Left ventricle myocardium inferior (tissue), 1 donor: ENCODE measurements at places on chromosomes 2 and 18.

- DNase-seq, result no peak
Measured at GRCh38 chr18:34956663-34957062, 84.5 kb upstream of the MAPRE2 start.

DNA sequence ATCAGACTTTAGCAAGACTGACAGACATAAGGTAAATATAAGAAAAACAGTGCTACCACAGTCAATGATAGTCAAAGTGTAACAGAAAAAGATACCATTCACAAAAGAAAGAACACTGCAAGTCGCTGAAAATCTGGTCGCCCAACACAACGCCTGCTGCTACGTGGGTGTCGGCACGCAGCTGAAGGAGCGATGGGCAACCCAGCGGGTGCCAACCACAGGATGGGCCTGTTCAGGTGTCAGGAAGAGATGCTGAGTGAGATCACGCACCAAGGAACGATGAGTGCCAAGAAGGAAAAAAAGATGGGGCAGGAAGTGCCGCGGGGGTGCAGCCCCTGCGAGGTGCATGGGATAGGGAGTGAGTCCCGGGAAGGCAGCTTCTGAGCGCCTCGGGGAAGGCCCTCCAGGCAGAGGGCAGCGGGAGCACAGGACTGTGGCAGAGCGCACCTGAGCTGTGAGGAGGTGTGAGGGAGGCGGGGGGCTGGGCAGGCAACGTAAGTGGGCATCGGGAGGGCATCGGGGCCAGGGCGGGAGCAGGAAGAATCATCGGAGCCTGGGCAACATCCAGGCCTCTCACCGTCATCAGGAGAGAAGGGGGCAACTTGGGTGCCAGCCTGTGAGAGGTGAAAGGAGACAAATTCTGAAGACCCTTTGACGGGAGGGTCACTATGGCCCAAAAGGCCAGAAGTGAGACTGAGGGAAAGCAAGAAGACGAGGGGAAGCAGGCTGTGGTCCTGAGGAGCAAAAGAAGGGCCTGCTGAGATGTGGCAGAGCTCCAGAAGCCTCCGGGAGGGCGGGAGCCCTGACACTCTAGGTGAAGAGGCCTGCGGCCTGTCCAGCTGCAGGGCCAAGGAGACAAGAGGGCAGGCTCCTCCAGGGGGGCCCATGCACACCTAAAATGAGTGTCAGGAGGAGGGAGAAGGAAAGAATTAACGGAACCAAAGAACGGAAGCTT is 14.8 kb upstream of the MTERF4 start:
- DNase-seq, result no peak

GRCh38 chr2:156663757-156664409 is 227.7 kb downstream of the GPD2 start:
- DNase-seq, result no peak

- no peak for DNase-seq
Measured at GRCh38 chr2:218985021-218985324, at the start of gene FEV. Gene FEV, minus strand, starts transcription at chr2:218985184. Its CDS starts 109 bp downstream, at chr2:218985075.

DNA sequence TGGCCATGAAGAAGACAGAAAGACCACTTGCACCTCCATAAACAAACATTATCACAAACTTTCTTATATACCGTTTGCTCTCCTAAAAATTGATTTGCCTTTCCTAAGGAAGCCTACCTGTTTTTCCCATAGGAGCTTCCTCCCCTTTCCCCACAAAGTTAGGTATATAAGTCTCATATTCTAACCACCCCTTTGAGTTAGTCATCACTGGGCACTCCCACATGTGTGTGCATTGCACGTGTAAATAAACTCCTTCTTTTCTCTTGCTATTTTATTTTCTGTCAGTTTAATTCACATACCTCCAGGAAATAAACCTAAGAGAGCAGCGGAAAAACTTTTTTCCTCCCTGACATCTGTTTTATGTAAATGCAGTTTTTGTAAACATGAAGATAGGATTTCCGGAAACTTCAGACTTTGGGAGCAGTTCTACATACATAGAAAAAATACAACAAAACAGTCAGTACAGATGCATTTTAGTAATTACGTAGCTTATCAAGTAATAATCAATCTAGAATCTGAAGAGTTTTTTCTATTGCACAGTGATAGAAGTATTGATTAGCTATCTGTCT is 46.6 kb downstream of the PLCL1 start:
- no peak for DNase-seq

- DNase-seq, result no peak
Measured at GRCh38 chr2:20404950-20405349, 41.9 kb upstream of the RHOB start.

DNA sequence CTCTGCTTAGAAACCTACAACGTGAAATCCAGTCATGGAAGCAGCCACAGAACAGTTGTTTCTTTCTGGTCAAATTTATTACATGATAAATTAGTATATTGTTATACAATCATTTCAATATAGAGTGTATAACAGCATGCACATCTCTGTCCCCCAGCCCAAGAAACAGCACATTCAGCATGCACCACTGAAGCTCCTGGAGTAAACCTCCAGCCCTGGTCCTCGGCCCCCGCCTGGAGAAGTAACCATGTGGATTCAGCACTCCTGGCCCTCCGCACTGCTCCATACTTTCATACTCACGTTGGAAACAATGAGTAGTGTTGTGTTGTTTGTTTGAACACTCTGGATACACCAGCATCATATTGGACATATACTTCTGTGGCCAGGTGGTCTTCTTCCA is 15.3 kb upstream of the ID2 start:
- no peak for DNase-seq

- DNase-seq, result no peak
Measured at GRCh38 chr18:7190547-7191156, 40.2 kb upstream of the LRRC30 start.

- DNase-seq, result no peak
Measured at GRCh38 chr2:137367361-137367760, 596.9 kb upstream of the HNMT start.

DNA sequence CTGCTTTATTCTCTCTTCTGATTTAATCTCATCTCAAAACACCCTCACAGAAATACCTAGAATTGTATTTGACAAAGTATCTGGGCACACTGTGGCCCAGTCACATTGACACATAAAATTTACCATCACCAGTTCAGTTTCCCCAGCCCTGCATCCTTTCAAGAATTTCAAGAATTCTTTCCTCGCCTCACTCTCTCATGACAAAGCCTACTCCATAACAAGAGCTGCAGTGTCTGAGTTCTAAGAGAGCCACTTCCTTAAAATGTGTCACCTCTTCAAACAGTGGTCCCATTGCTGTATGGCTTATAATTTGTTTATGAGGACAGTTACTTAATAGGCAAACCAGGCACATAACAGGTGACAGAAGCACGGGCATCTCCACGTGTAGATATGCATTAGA is 90.9 kb upstream of the STK39 start:
- no peak for DNase-seq

DNA sequence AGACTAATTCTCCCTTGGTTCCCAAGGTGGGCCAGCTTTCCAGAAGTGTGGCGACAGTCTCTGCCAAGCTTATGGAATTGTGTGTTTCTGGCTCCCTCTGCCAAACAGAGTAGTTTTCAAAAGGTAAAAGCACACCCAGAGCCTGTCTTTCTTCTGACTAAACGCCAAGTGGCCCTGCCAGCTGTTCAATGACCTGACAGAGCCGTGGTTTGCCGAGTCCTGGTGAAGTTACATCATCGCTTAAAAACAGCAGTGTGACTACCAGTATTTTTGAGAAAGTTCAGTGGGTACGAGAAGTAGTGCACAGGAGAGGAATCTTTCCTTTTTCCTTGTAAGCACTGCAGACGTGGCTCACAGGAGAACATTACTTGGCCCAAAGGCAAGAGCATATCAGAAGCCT is 1.9 kb downstream of the PER2 start:
- DNase-seq, result peak; percentile 50

DNA sequence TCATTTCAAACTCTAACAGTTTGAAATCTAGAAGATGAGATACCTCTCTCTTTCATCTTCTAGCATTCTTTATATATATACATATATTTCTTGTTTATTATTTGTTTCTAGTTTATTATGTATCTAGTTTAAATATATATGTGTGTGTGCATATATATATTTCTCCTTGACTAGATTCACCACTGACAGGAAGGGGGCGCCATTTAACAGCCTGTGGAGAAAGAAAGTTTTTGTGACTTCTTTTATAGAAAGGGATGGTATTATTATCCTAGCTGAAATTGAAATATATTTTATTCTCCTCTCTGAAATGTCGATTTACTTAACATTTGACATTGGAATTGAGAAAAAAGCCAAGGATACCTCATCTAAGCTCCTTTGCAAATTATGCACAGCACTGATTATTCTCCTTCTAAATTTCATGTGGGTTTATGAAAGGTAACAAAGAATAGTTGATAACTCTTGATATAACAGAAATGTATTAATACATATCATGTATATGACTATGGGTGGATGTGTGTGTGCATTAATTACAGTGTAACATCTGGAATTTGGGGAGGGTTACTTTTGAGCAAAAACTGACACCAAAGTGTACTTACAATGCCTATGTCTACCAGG is 160.7 kb upstream of the NT5C1B start:
- DNase-seq, result no peak

GRCh38 chr2:70328921-70329561 is 27.2 kb upstream of the FAM136A start:
- no peak for DNase-seq

DNA sequence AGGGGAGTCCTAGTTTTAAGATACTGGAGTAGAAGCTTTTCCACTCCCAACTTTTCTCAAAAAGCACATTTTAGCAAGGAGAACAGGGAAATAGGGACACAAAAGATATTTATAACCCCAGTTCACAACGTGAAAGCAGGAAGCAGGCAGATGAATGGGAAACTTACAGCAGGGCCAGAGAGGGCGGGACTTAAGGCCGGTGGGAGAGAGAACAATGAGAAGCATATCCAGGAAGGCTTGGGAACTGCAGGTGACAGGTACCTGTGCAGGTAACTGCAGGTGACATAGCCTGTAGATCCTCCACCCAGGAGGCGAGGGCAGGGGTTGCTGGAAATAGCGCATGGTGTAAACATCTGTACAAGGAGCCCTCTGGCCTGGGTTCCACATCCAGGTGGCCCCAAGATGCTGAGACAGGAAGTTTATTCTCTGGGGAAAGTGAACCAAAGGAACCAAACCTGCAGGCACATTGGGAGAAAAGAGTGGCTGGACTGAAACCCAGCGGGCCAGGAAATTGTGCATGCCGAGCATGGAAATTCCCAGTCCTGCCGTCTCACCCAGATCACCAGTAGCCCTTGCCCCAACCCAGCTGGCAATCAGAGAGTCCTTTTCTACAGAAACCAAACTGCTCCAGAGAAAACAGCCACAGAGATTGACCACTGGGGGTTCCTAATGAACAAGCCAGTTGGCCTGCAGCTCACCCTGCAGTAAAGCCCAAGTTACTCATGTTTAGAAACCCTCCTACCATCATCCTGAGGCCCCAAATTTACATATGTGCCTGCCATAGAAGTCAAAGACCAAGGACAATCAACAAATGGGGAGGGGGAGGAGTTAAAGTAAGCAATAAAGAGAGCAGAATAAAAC is 24.3 kb upstream of the COL6A3 start:
- no peak for DNase-seq

DNA sequence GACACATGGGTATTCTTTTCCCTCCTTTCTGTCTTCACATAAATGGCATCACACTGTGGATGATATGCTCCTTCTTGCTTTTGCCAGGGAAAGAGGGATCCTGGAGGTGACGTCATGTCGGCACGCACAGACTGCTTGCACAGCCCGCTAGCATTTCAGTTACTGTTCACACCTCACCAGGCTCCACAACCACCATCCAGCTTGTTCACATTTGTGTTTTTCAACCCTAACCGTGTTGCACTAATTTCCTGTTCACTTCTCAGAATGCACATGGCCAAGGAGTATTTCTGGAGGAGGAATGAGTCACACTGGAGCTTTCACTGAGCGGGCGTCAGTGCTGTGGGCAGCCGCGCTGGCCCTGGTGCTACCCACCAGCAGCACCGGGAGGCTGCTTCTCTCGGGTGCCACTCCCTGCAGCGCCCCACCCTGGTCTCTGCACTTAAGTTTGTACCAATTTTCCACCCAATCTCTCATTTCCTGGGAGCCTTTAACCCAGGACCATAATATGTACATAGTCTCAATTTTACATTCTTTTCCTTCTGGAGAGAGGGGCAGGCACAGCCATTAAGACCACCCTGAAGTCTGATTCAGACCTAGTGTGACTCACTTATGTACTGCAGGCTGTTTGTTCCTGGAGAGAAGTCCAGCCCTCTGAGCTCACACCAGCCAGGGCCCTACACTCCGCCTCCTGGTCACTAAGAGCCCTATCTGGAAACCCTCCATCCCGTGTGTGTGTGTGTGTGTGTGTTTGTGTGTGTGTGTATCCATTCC is 65.1 kb downstream of the MBP start:
- peak; percentile 58 for DNase-seq

GRCh38 chr2:182831101-182831500 is 35.3 kb downstream of the FRZB start:
- DNase-seq, result no peak

GRCh38 chr2:124151691-124152090 is 126.6 kb downstream of the CNTNAP5 start:
- no peak for DNase-seq

GRCh38 chr2:14615121-14615520 is 17.4 kb upstream of the LRATD1 start:
- DNase-seq, result no peak

DNA sequence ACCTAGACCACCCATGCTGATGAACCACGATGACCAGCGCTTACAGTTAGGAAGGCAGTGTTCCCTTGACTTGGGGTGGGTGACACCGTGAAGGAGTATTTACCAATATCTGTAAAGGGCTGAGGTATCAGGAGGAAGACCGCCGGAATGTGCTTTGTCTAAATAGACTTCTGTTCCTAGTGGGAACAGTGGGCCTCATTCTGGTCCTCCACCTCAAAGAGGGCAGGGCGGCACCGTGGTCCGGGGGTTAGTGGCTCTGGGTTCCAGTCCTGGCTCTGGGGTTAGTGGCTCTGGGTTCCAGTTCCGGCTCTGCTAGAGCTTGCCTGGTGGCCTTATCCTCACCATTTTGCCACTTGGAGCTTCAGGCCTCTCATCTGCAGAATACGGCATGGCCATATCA is 91.6 kb upstream of the SMAD2 start:
- DNase-seq, result no peak

DNA sequence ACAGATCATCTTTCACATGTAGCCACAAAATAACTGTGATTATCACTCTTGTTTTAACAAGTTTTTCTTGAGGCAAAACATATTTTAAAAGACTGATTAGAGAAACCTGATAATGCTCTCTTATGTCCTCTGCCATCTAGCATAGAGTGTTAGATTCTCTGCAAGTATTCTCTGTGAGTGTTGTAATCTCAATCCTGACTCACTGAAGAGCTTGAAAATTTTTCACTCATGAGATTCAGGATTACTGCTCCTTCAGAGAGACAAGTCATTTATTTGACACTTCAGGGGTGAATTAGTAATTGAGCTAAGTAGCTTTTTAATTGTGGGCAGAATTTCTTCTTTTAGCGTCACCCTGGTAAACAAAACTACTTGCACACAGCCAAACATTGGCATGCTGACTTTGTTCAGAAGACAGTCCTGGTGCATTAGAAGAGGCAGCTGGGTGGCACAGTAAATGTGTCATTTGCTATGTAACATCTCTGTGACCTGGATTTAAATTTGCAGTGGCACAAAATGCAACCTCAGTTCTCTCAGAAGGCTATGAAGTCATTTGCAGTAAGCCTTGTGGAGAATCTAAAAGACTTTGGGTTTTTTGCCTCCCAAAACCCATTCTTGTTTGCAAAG is 172.9 kb downstream of the LRP1B start:
- no peak for DNase-seq

- no peak for DNase-seq
Measured at GRCh38 chr2:191929288-191929687, 82.4 kb upstream of the CAVIN2 start.
